Hematopoietic multipotent progenitor cell treated with erythropoietin and hydrocortisone succinate and interleukin-3 and kit ligand, for 17 days (in vitro differentiated cells): ENCODE measurements at places on chromosomes 1 and 21.

DNA sequence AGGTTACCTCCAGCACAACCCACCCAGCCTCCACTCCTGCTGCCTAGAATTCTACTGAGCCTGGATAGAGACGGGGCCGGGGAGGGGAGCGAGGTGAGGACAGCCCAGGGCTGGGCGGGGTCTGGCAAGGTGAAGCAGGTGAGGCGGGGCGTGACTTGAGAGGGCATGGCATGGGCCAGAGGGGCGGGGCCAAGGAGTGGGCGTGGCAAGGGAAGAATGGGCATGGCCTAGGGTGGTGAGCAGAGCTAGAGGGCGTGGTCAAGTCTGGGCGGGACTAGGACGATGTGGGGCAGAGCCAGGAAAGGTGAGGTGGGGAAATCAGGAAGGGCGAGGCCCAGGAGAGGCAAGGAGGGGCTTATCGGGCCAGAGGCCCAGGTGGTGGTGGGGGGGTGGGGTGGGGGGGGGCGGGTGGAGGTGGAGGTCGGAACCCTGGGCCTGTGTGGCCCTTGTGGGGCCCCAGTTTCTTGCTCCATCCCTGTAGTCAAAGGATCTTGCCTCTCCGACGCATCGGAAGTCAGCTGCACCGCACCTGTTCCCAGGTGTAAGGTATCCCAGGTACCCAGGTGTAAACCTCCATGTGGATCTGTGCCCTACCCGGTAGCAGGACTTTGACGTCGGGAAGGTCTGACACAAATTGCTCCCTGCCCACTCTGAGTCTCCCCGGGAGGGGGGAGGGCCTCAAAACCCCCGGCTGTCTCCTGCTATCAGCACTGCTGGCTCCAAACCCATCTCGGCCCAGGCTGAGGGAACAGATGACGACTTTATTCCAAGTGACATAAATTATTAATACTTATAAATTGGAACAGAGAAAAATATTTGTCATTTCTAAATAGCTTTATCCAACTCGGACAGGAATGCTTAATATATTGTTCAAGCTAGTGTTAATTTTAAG is 32.9 kb upstream of the UTS2 start:
- peak; percentile 24 for DNase-seq

GRCh38 chr1:80375662-80376061 is 1369.1 kb upstream of the ADGRL4 start:
- no peak for DNase-seq

GRCh38 chr1:159868766-159869165 is 6.3 kb upstream of the VSIG8 start:
- no peak for DNase-seq

- DNase-seq = no peak
These were observed 173.8 kb downstream of the ETS2 start for GRCh38 chr21:38979271-38980121.

GRCh38 chr1:84166797-84167196 is 22.7 kb downstream of the PRKACB start:
- DNase-seq = no peak

DNA sequence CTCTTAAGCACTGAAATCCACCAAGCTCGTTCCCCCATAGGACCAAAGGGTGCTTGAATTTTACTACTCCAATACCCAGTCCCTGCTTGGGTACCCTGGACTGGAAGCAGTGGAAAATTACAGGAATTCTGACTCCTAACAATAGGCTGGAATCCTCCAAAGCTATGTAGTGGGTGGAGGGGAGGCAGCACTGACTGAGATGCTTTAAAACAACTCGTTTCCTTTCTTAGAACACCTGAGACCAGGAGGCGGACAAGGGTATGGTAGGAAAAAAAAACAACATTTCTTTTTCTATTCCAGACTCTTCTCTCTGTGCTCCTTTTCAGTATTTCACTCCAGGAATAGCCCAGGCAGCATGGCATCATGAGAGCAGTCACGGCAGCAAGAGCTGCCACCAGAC is 2.3 kb downstream of the PEF1 start:
- no peak for DNase-seq
